ENCODE measurements at places on chromosomes 4 and X.

- no peak for DNase-seq
Measured at GRCh38 chr4:171719691-171720090, 93.5 kb upstream of the GALNTL6 start.

DNA sequence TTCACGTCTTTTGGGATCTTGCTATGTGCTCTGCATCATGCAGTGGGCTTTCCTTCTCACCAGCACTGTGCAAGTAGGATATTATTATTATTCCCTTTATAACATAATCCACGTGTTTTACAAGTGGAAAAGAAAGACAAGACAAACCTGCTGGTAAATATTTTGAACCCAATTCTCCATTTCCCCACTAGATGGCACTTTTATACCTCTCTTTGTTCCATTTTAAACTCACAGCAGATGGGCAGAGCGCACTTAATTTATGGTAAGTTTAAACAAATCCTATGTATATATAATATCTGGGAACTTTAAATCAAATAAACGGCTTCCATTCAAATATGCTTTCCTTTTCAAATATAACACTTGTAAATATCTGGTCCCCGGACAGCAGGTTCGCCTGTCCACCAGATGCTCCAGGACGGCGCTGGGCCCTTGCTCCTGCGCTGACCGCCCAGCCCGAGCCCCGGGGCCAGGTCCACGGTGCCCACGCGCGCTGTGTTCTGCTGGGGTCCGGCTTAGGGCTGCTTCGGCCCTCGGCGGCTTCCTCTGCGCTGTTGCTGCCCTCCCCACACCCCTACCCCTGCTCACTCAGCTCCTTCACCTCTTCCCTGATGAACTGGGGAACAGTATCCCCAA lies 31.1 kb downstream of the F11 start:
- DNase-seq: peak; percentile 23

GRCh38 chrX:18924507-18925088 lies 59.3 kb downstream of the PHKA2 start:
- DNase-seq: no peak

GRCh38 chr4:108991551-108992328 lies 228.9 kb upstream of the ETNPPL start:
- no peak for DNase-seq

- no peak for DNase-seq
Measured at GRCh38 chr4:151226004-151226932, 50.7 kb upstream of the PRSS48 start.

DNA sequence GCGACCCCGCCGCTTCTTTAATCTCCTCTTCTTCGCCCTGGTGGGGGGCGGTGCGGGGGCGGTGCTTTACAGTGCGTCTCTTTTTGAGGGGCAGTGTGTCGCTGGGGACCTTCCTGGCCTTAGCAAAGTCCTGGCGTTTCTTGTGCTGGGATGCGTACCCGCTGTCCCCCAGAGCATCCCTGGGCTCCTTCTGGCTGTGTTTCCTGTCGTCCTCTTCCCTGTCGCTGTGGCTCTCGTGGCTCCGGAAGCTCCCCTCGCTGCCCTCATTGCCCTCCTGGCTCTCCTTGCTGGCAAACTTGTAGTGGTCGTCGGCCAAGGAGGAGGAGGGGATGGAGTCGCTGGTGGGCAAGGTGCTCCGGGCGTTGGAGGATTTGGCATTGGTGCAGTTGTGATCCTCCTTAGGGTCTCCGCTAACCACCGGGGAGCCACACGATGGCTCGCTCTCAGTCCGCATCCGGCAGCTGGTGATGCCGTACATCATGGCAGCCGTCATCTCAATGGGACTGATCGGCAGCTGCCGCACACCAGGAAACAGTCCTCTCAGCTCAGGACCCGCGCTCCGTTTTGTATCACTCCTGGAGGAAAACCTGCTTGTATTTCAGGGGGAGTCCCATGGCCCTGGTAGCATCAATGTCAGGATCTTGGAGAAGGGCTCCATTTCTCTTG lies 30.4 kb upstream of the TMSB15A start:
- no peak for DNase-seq

DNA sequence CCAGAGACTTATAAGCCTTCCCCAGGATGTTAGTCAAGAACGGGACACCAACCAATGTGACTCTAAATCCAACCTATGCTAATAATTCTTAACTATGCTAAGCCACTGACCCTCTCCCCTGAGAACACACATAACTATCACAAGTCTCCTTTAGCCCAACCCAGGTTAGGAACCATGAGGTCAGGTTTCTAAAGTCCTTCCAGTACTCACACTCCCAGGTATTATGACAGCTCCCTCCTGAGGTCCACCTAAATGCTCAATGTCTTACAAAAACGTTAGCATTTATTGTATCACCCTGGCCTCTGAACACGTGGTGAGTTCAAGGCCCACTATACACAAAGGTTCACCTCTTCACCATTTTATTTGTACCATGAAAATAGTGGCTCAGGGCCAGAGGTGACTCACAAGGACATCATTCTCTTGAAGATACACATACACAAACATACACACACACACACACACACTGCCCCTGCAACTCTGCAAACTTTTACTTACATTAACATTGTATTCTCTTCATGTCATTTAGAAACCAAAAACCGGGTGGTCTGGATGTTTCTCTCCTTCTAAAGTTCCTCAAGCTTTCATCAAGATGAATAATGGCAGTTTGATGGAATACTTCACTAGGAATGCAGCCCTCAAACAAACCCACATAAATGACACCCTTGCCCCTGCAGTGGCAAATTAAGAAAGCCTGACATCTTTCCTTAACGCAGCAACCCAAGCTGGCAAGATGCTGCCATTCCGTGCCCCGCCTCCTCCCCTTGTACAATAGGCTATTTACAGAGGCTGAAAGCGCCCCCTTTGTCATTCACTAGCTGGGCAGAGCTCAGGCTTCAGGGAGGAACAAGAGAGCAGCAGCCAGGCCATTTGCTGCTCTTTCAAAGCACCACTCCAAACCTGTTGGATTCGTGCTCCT lies 17.7 kb downstream of the ACSL1 start:
- DNase-seq: no peak

DNA sequence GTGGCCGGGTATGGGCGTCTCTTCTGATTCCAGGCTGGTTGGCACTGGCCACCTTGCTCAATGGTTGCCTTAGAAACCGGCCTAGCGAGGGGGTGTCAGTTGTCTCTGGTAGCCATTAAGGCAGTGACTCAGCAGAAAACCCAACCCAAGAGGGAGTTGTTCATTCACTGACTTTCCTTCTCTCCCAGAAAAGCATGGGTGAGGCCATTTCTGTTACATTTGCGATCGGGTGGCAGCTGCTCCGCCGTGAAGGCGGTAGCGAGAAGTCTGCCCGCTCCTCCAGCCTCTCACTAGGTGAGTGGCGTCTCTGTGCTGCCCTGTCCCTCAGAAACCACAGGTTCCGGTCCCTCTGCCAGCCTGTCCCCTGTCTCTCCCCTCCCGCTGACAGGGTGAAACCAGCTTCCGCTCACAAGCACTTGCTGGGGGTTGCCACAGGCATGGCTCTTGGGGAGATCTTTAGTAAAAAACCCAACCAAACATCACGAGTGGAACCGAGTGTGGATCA lies 17.4 kb downstream of the IRAK1 start:
- peak; percentile 59 for DNase-seq

Data from CD4-positive, alpha-beta T cell treated with Interleukin-2 at 100 ng/mL for 4 hours (primary cell).